Astrocyte (in vitro differentiated cells and primary cell): ENCODE measurements at places on chromosomes 16 and 17.
A peak's percentile ranks its signal among the peaks of the same experiment; 100 is the strongest.

DNA sequence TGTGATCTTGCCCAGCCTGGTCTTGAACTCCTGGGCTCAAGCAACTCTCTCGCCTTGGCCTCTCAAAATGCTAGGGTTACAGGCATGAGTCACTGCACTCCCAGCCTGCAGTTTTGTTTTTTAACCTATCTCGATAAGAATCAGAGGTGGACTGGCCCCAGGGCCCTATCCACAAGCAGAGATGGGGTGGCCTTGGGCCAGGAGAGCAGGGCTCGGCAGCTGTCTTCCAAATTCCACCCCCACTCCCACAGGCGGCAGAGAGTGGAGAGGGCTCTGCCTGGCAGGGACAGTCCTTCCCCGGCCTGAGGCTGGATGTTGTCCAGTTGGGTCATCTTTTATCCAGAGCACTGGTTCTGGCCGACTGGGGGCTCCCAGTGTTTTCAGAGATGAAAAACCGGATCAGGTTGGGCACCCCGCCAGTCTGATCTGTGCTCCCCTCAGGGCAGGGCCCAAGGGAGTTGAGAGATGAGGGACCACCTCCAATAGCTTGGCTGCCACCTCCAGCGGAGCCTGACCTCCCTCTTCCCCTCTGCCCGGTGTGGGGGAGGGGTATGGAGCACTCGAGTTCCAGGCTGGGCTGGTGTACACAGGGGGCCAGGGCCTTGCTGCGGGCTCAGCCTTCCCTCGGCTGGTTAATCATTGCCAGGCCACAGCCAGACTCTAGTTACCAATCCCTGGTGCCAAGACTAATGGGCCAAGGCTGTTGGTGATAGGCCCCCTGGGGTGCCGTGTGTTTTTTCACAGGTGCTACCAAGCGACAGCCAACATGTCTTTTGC, 30.3 kb upstream of the MYO15B start:
- peak; percentile 27 for DNase-seq

DNA sequence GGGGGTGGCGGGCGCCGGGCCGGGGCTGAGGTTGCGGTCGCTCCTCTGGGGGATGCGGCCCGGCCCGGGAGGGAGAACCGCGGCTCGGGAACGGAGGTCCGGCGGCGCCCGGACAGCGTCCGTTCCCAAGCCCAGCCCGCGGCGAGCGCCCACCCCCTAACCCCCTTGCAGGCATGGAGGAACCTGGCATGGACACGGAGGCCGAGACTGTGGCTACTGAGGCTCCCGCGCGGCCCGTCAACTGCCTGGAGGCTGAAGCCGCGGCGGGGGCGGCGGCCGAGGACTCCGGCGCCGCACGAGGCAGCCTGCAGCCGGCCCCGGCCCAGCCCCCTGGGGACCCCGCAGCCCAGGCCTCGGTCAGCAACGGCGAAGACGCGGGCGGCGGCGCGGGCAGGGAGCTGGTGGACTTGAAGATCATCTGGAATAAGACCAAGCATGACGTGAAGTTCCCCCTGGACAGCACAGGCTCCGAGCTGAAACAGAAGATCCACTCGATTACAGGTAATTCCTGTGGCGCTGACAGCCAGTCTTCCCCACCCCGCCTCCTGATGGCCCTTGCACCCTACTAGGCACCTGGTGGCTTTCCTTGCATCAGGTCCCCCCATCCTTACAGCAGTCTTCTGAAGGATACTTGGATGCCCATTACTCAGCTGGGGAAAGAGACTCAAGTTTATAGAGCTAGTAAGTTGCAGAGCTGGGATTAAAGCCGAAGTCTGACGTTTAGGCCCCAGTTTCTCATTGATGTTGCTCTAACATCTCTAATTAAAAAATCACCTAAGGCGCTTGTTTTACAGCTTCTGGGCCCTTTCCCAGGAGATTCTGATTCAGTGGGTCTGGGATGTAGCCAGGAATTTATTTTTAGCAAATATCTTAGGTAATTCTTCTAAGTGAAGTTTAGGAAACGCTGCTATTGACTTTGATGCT, 514 bp downstream of the UBFD1 start:
- peak; percentile 38 for DNase-seq

GRCh38 chr16:71425746-71426068, 16.1 kb downstream of the TLE7 start:
- DNase-seq: no peak

GRCh38 chr17:7112510-7113108, 2.0 kb downstream of the ASGR2 start:
- no peak for DNase-seq

- DNase-seq: peak; percentile 50
These were observed 2.5 kb upstream of the CDH3 start for GRCh38 chr16:68642436-68643101.

- DNase-seq: peak; percentile 54
These were observed 8.1 kb downstream of the CYGB start for GRCh38 chr17:76529224-76530094.

- no peak for DNase-seq
These were observed 23.6 kb downstream of the SCPEP1 start for GRCh38 chr17:57001541-57001940.

DNA sequence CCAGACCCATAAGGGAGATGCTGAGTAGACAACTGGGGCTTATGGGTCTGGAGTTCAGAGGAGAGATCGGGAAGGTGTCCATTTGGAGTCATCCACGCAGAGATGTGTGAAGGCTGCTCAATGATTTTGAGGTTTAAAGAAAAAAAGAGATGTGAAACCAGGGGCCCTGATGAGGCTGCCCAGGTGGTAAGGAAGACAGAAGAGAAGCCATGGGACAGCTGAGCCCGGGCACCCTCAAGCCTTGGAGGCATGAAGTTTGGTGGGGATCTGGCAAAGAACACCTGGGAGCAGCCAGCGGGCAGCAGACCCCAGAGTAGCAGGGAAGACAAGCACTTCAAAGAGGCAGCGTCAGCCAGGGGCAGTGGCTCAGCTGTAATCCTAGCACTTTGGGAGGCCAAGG, 20.8 kb upstream of the MYO15B start:
- no peak for DNase-seq

GRCh38 chr17:27848931-27849330, 44.2 kb downstream of the LYRM9 start:
- no peak for DNase-seq

DNA sequence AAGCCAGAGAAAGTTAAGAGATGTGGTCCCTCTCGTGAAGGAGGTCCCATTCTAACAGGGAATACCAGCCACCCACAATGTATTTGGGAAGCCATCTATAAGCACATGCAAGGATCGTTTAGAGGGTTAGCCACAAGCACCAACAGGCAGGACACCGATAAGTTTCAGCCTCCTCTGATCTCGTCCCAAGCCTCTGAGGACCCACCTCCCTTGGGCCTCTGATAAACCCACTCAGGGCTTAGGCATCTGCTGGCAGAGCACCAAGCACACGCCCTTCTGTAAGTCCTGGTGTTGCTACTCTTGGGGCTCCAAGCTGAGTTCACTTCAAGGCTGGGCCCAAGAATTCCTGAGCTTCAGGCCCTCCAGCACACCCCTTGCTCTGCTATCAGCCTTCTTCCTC, 5.4 kb upstream of the PNPO start:
- DNase-seq: peak; percentile 83

DNA sequence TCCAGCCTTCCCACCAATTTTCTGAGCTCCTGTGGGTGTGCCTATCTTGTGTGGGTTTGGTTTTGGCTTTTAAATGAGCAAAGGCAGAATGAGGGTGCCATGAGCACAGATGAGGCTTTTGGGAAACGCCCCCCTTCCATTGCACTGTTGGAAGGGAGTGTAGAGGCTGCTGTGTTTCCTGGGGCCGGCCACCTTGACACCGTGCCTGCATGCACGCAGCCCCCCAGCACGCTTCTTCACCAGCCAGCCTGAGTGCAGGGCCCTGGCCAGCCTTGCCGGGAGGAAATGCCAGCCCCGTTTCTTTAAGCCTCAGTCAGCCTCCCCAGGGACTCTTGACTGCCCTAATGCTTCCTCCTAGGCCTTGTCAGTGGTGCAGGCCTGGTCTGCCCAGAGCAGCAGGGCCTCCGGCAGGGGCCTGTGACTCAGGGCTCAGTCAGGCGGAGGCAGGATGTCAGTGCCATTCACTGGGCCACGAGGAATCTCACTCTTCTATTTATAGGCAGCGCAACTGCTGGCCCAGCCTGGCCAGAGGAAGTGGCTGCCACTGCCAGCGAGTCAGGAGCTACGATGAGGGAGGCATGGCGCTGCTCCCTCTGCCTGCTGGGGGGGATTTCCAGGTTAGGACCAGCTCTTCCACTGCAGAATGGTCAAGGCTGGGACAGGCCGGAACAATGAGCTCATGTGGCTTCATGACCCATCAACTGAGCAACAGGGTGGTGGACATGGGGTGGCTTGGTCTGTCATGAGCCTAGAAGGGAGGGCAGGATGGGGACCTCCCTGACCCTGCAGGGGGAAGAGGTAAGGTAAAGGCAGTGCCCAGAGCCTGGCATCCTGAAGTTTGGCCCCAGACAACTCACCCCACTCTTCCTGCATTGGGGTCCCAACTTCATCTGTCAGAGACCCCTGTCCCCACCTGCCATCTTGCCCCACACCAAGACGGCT, 205.2 kb downstream of the RAB11FIP4 start:
- DNase-seq: peak; percentile 98

DNA sequence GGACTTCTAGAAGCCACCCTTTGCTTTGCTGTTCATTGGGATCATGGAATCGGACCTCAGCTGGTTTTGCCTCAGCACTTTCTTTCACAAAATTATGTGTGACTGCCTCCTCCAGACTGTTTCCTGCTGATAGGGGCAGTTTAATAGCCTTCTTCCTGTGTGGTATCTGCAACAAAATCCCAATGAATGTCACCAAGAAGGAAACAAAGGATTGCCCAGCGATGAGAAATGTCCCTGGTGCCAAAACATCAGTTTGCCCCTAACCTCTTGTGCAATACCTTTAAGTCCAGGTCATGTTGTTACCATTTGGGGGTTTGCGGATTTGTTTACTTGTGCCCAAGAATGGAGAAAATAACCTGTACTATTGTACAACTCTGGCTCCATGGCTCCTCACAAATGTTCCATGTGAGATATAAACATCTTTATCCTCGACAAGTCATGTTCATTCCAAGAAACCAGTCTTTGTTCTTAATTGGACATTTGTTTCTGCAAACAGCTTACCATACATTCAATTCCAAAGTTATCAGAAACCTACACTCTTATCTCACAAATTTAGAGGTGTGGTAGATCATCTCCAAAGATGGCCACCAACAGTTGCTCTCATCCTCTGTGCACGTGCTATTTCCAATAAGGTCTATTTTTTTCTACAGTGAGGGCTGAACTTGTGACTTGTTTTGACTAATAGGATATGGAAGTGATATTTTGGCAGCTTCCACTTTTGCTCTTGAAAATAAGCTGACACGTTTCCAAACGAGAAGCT, 14.8 kb downstream of the TAC4 start:
- DNase-seq: no peak

GRCh38 chr17:45645330-45645729, 138.8 kb upstream of the CRHR1 start:
- no peak for DNase-seq

DNA sequence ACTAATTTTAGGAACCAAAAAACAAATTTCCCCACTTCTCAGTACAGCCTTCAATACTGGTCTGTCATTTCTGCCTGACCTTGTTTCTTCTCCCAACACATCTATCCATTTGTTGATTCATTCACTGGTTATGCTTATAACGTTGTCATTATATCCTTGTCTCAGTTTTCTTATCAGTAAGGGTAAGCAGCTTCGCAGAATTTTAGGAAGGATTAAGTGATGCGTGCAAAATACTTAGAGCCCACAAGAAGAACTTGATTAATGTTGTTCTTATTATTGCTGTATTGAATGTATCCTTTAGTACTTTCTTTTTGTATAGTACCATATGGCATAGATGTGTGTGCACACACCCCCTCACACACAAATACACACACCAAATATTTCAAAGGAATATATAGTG, 403.5 kb upstream of the HSBP1 start:
- DNase-seq: peak; percentile 66

- DNase-seq: no peak
These were observed 29.2 kb downstream of the DCAKD start for GRCh38 chr17:45022288-45022648.

DNA sequence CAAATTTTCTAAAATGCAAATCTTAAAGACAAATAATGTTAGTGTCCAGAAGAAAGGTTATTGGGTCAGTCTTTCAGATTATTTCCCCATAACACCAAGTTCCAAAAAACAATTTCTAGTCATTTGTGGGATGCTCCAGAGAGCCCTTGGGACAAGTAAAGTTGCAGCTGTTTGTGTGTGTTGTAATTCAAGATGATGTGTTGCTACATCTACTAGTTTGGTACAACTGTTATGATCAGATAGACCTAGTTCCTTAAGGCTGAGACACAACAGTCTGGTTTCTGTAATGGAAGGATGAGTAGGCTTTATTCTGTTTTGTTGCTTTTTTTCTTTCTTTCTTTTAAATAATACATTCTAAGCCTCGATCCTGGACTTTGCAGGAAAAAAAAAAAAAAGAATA, 41.9 kb downstream of the PIGL start:
- no peak for DNase-seq

- DNase-seq: peak; percentile 93
These were observed 29.0 kb upstream of the EMP2 start for GRCh38 chr16:10609402-10609774.

DNA sequence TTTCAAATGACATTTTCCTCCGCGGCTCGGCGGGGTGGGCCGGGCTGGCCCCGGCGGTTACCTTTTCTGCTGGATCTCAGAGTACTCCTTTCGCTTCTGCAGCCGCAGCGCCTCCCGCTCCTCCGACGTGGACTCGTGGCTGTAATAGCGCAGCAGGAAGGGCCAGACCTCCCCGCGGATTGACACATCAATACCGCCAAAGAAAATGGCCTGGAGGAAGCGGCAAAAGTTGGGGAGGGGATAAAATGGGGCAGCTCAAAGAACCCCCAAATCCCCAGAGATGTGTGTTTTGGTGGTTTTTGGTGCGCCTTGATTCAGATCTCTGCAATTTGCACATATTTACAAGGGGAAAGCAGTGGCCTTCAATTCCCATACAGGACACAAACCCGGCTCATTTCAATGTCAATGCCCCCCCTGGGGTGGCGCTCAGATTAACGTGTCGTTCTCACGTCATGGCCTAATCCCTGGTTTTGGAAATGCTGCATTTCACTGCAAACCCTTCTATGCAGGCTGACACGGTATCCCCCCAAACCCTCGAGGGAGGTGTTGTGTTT, 85.9 kb downstream of the TBC1D16 start:
- DNase-seq: no peak
